ENCODE measurements at places on chromosomes 7 and 10.

GRCh38 chr10:51691135-51691534 is 8.3 kb downstream of the CSTF2T start:
- no peaks in the 10 kb centered on the region for H3K36me3 ChIP-seq
- no peaks in the 10 kb centered on the region for H3K4me1 ChIP-seq

GRCh38 chr7:28473571-28474281 is 61.4 kb downstream of the CREB5 start:
- no peaks in the 10 kb centered on the region for H3K27me3 ChIP-seq
- H3K4me3 ChIP-seq: no peak overlapping the region
- DNase-seq: no peak
- no peaks in the 10 kb centered on the region for H3K36me3 ChIP-seq

GRCh38 chr10:75400771-75401568 is 594 bp downstream of the ZNF503 start:
- peaks cover 7% of the 10 kb centered on the region for H3K27me3 ChIP-seq
- no peaks in the 10 kb centered on the region for H3K4me1 ChIP-seq
- DNase-seq: no peak
- H3K36me3 ChIP-seq: no peaks in the 10 kb centered on the region
- H3K4me3 ChIP-seq: peak overlapping the region; percentile 55

GRCh38 chr10:128337860-128338378 is 211.7 kb upstream of the MKI67 start:
- no peak overlapping the region for H3K27ac ChIP-seq
- no peaks in the 10 kb centered on the region for H3K27me3 ChIP-seq
- no peak for DNase-seq
- H3K4me3 ChIP-seq: no peak overlapping the region
- no peaks in the 10 kb centered on the region for H3K36me3 ChIP-seq

GRCh38 chr10:35058134-35058533 is 32.0 kb downstream of the CUL2 start:
- peaks cover 25% of the 10 kb centered on the region for H3K36me3 ChIP-seq
- no peak overlapping the region for H3K4me3 ChIP-seq
- H3K27me3 ChIP-seq: no peaks in the 10 kb centered on the region
- peak; percentile 20 for DNase-seq

- no peak overlapping the region for H3K4me3 ChIP-seq
- no peaks in the 10 kb centered on the region for H3K27me3 ChIP-seq
- no peaks in the 10 kb centered on the region for H3K36me3 ChIP-seq
- no peaks in the 10 kb centered on the region for H3K4me1 ChIP-seq
- no peak for DNase-seq
Observed at GRCh38 chr10:24277771-24278170, 68.8 kb downstream of the KIAA1217 start.

- no peaks in the 10 kb centered on the region for H3K36me3 ChIP-seq
- no peak for DNase-seq
- H3K4me3 ChIP-seq: no peak overlapping the region
- H3K4me1 ChIP-seq: no peaks in the 10 kb centered on the region
Observed at GRCh38 chr10:20535897-20536881, 360.9 kb downstream of the NEBL start.

- no peak overlapping the region for H3K4me3 ChIP-seq
- no peaks in the 10 kb centered on the region for H3K4me1 ChIP-seq
- H3K36me3 ChIP-seq: no peaks in the 10 kb centered on the region
Observed at GRCh38 chr10:16009785-16010184, 149.5 kb upstream of the MINDY3 start.

DNA sequence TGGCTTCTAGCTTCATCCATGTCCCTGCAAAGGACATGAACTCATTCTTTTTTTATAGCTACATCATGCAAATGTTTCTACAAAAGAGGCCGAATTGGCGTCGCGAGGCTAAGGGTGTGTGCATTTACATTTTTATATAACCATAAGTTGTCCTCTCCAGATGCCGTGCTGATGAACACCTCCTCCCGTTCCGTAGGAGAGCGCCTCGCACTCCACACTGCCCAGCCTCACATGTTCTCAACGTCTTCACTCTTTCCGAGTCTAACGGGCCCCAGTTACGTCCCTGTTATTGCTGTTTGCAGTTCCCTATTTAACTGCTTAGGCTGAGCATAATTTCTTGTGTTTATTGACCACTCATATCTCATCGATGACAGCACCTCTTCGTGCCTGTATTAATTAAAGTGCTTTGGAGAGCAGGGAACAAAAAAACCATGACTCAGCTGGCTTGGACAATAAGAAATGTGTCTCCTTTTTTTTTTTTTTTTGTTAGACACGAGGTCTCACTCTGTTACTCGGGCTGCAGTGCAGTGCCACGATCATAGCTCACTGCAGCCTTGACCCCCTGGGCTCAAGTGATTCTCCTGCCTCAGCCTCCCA is 113.5 kb upstream of the SDK1 start:
- H3K36me3 ChIP-seq: no peaks in the 10 kb centered on the region
- H3K27me3 ChIP-seq: no peaks in the 10 kb centered on the region
- no peak for DNase-seq
- H3K27ac ChIP-seq: no peak overlapping the region

DNA sequence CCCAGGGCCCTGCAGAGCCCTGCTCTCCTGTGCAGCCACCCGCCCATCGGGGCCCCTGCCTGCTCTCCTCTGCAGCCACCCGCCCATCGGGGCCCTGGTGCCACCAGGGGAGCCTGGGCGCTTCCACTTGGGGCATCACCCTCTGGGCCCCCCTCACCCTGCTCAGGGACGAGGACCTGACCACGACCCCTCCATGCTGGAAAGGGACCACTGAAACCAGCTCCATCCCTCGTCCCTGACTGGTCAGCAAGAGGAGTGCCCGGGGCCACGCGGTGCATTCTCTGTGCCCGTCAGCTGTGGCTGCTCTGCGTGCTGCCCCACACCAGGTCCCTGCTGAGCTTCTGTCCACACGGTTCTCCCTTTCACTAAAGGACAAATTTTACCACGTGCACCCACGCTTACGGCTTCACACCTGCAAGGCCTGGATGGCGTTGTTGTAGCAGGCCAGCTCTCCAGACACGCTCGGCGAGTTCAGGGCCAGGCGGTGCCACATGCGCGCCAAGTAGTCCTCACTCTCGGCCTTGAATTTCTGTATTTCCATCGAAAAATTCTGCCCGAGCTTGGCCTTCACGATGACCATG is 57.6 kb downstream of the CFAP46 start:
- no peaks in the 10 kb centered on the region for H3K4me1 ChIP-seq
- no peaks in the 10 kb centered on the region for H3K27me3 ChIP-seq
- H3K4me3 ChIP-seq: no peak overlapping the region

Measured in GM12878 (cell line).